ENCODE measurements at places on chromosomes 12 and 14.
A peak's percentile ranks its signal among the peaks of the same experiment; 100 is the strongest.

GRCh38 chr14:102094101-102094500, 7.3 kb upstream of the HSP90AA1 start:
- no peak for DNase-seq

DNA sequence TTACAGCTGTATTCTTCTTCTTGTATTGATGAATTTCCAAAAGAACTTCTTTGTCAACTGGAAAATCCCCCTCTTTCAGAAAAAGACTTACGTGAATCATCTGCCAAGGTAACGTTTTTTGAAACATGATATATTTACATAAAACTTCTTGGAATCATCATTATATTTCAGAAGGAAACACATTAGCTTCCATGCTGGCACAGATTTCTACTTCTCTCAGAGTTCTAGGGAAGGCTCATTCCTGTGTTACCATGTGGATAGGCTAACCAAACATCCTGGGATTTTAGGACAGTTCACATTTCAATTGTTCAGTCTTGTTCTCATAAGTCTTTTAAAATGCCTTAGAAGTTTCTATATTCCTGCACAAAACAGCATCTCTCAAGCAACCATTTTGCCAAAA, 120.3 kb upstream of the NEDD1 start:
- no peak for DNase-seq

DNA sequence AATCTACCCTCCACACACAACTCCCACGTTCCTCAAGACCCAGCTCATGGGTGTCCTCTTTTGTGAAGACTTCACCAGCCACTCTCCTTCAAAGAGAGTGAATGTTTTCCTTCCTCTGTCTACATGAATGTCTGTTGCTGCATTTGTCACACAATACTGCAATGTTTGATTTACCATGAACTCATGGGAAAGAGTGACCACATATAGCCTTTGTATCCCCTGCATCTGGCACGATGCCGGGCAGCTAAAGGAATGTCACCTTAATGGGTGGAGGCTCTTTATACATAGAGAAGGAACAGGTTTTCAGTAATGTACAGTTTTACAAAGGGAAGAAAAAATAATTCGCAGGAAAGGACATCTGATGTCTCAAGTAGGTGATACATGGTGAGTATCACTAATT, 12.1 kb upstream of the BCDIN3D start:
- no peak for DNase-seq

- peak; percentile 77 for DNase-seq
Measured at GRCh38 chr14:61280526-61281185, 482 bp downstream of the TMEM30B start.

DNA sequence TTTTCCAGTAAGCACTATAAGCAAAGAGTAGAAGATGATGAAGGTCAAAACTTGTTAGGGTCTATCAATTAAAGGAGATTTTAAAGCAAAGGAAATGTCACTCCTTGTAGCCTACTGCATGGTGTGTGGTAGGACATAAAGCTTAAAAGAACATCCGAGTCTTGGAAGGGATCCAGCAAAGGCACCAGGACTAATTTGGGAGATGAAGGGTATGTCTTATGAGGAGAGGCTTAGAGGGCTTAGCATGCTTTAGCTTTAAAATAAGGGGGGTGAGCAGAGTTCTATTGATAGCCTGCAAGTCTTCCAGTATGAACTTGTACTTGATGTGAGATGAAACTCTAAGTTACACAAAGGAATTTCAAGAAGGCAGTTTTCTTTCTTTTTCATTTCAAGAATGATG, 11.8 kb upstream of the MYBPC1 start:
- no peak for DNase-seq

DNA sequence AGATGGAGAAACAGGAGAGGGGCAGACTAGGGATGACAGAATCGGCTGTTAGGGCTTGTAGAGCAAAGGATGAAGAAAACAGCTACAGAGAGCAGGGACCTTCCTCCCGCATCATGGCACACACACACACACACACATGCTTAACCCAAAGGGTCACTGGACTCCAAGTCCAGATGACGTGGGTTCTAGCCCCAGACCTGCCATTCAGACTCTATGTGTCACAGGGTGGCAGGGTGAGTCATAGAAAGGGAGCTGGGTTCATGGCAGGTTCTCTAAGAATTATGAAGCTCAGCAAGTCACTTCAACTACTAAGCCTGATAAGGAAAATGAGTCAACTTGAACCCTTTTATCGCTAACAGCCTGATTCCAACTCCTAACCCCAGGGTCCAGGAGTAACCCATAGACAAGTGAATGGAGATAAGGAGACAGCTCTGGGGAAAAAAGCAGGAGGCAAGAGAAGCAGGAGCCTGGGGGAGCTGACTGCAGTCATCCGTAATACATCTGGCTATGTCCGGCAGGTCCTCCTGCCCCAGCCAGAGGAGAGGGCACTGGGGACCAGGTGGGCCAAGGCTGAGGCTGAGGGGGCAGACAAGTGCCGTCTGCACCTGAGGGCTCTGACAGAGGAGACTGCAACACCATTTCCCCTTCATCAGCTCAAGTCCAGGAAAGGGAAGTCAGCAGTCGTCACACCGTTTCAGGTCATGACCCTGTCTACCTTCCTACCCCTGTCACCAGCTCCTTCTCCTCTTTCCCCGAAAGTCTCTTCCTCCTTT, 3.6 kb upstream of the TNFRSF1A start:
- no peak for DNase-seq

DNA sequence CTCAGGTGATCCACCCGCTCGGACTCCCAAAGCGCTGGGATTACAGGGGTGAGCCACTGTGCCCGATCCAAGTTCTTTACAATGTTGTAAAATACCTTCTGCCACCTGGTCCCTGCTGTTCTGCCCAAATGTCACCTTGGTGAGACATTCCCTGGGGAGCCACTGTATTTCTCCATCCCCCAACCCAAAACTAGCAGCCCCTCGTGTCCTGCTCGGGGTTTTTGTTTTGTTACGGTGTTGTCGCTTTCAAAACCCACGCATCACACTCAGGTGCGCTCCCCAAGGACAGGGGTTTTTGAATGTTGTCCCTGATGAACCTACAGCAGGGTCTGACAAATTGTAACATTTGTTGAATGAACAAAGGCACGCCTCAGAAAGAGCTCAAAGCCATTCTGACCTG, 37.4 kb downstream of the CAMKK2 start:
- no peak for DNase-seq

- no peak for DNase-seq
Measured at GRCh38 chr14:80658733-80659132, 282.8 kb downstream of the CEP128 start.

DNA sequence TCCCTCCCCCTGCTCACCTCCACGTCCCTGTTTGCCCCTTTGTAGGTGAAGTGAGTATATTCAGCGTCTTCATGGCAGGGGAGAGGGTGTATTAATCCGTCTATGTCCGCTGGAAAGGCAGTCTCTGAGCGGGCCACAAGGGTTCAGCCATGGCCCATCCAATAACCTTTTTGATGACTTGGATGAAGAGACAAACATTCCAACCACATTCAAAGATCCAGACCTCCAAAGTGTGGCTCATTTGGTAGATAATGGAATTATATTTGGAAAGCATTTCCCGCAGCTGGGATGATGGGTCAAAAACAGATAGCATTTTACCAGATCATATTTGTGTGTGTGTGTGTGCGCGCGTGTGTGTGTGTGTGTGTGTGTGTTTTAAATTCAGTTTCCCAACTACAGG, 345.9 kb downstream of the DPF3 start:
- DNase-seq: no peak

Measured in DMS79 treated with DMSO at 0.1 percent for 48 hours (cell line).